Hematopoietic multipotent progenitor cell (in vitro differentiated cells): ENCODE measurements at places on chromosomes 1 and 21. TPM values are rescaled to one million over a fixed set of nuclear protein-coding genes. Genes with fewer than 3 reads are reported as not detected.

Gene C1QC
- total RNA-seq = under 0.01 TPM

Gene LAX1
- 1.3 TPM for total RNA-seq

Gene OR2L3
- total RNA-seq = 1.6 TPM

Gene CRYZ
- total RNA-seq = 14.0 TPM

Gene HAPLN2
- under 0.01 TPM for total RNA-seq

Gene B4GALT3
- total RNA-seq = 28.5 TPM

Gene GRIK3
- total RNA-seq = under 0.01 TPM

Gene OR10J1
- total RNA-seq = under 0.01 TPM

- DNase-seq = no peak
These were observed 108.3 kb downstream of the HIVEP3 start for GRCh38 chr1:41810446-41810845.

GRCh38 chr21:37337831-37338230 is 28.7 kb upstream of the DYRK1A start:
- DNase-seq = no peak

GRCh38 chr1:86138746-86139145 is 17.8 kb downstream of the COL24A1 start:
- DNase-seq = no peak

- no peak for DNase-seq
These were observed 124.0 kb downstream of the CNIH3 start for GRCh38 chr1:224739997-224740684.

DNA sequence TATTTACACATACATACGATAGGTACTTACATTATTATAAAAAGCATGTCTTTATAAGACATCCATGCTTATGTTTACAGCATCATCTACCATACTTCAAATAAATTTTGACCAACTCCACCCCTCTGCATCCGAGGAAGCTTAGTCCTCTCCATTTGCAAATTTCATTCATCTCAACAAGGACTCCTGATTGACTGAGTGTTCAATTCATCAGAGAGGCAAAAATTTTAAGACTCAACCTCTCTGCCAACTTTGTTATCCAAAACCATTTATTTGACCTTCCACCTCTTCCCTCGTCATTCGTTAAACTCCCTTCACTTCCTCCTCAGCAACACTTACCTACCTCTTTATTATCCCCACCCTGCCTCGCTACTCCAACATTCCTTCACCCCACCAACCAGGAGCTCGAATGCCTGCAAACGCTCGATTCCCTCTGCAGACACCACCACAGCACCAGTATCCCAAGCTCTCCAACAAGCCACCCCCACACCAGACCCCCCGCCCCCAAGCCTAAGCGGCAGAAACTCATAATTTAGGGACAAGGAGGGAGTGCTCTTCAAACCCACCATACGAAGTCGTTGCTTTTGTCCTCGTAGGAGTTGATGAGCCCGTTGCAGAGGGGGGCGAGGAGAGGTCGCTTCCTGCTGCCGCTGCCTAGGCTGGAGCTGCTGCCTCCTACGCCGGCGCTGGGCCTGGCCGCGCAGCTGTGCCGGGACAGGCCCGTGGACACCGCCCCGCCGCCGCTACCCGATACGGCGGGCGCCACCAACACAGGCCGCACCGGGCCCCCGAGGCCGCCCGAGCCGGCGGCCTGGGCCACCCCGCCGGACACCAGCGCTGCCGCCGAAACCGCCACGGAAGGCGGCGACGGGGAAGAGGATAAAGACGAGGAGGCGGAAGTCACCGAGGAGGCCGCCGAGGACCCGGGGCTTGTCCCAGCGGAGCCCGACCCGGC is 803 bp downstream of the COP1 start:
- DNase-seq = peak; percentile 36

- no peak for DNase-seq
These were observed 5.8 kb upstream of the CD46 start for GRCh38 chr1:207745839-207746767.

GRCh38 chr1:53705446-53706096 is 33.4 kb downstream of the GLIS1 start:
- no peak for DNase-seq

DNA sequence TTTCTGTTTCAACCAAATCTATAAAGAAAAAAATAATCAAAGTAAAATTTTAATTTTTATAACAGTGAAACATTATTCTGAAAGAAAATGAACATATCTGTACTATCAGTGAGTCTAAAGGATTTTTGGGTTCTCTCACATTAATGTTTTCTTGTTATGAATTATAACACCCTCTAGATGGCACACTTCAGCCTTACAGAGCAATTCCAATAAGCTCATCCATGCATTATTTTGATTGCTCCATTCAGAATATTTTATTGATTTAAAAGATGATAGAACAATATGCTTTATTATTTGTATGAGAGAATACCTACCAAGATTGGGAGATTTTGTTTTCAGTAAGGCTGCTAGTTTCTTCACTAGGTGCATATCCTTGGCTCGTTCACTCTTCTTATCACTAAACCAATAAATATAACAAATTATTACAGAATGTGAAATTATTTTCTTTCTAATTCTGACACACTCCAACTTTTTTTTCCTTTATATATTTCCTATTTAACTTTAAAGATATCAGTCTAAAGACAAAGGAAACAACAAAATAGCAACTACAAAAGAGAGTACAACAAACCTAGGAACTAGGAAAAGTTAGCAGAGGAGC is 82.4 kb downstream of the RAB3GAP2 start:
- DNase-seq = peak; percentile 10

DNA sequence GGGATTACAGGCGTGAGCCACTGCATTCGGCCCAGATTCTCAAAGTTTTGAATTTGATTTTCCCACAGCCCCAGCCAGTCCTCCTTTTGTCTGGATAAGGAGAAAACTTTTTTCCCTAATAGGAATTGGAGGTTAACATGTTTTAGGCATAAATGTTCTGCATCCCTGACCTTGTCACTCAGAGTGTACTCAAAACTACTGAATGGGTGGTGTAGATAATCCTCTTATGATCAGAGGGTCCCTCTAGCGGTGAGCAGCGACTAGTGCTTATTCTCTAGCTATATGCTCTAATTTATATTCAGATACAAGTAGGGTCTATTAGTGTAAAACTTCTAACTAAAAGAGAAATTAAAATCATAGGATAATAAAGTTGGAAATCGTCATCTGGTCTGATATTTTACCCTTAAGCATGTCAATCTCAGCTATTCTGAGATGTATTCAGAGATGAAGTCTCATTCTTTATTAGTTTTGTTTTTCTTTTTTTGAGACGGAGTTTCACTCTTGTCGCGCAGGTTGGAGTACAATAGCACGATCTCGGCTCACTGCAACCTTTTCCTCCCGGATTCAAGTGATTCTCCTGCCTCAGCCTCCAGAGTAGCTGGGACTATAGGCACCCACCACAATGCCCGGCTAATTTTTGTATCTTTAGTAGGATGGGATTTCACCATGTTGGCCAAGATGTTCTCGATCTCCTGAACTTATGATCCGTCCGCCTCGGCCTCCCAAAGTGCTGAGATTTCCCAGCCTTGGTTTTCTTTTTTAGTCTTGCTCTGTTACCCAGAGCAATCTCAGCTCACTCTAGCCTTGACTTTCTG is 2.7 kb upstream of the PSMD4 start:
- peak; percentile 87 for DNase-seq

GRCh38 chr1:51168266-51168845 is 66.3 kb downstream of the C1orf185 start:
- no peak for DNase-seq

DNA sequence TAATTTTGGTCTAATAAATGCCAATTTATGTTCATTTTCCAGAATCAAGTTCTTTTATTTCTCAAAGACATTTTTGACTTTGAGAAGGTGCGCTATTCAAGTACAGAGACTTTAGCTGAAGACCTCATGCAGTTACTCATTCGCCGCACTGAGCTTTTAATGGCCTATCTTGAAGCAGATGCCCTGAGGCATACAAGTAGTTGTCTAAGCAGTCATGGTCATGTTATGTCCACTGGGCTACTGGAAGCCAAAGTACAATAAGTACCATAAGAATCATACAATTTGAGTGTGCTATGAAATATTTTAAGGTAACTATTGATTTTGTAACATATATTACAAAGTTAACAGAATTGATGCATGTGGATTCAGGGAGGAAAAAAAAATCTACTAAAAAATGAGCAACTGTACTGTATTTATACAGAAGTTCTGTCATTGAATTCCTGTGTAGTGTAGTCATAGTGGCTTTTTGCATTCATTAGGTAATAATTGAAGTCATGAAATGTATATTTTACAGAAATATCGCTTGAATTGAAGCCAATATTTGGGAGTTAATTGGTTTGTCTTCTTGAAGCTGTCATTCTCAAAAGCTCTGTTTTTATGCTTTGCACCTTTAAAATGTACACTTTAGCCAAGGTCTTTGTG is 13.5 kb upstream of the NEXN start:
- DNase-seq = no peak

DNA sequence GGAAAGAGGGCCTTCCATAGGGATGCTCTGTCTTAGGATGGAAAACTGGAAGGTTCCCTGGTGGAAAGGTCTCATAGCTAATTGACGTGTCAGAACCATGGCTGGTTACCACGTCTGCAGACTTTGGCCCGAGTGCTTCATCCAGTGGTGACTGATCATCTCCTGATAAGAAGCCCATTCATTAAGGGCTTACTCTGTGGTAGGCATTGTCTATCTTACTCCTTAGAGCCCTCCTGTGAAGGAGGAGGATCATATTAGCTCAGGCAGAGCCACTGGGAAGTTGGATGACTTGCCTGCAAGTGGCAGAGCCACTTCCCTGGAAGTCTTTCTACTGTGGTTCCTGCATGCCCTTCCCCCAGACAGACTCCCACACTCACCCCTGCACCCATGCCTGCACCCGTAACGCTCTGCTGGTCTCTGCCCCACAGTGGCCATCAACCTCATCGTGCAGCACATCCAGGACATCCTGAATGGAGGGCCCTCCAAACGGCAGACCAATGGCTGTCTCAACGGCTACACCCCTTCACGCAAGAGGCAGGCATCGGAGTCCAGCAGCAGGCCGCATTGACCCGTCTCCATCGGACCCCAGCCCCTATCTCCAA is 79.9 kb downstream of the UCK2 start:
- no peak for DNase-seq

DNA sequence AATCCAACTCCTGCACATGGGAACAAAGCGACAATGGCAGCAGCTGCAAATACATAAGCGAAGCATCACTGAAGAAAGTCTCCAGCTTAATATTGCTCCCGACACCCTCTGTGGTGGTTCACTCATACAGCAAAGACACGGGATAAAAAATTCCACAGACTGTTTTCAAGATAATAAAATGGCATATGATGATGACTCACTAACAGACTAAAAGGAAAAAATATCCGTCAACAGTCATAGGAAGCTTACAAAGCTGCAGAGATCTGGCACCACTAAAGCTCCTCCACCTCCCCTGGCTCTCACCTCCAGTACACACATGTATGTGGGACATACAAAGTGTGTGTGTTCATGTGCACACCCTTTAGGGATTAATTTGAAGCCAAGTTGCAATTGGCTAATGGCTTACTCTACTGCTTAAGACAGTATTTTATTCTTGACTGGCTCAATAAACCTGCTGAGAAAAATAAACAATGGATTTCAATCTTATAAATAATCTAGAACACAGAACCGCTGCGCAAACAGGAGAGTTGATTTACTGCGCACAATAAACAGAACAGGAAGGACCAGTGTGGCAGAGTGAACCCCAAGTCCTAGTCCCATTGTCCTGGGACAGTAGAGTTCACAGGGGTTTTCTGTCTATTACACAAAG is 94.4 kb downstream of the SLC45A1 start:
- no peak for DNase-seq

GRCh38 chr1:235617140-235617539 is 32.4 kb downstream of the GNG4 start:
- no peak for DNase-seq

GRCh38 chr1:37851782-37852210 is 7.6 kb downstream of the MTF1 start:
- no peak for DNase-seq

DNA sequence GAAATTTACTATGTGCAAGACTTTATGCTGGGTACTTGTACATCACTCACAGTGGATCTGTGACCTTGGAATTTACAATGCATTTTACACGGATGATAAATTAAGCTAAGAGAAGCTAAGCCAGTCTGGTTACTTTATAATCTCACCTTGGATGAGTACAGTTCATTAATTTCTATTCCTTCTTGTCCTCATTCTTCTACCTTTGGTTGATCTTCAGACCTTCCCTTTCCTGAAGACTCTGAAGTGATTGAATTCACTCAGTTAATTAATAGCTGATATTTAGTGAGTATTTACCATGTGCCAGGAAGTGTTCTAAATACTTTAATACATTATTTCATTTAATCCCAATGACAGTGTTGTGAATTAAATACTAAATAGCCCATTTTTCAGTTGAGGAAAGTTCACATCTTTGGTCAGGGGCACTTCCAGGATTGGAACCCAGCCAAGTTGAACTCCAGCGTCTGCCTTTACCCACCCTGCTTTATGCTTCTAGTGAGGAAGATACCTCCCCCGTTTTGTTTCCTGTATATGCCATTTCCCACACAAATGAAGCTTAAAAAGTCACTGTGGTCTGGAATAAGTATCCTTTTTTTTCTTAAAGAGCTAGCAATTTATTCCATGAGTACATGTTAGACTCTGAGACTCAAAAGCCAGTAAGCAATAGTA is 146.6 kb downstream of the TLR5 start:
- no peak for DNase-seq

DNA sequence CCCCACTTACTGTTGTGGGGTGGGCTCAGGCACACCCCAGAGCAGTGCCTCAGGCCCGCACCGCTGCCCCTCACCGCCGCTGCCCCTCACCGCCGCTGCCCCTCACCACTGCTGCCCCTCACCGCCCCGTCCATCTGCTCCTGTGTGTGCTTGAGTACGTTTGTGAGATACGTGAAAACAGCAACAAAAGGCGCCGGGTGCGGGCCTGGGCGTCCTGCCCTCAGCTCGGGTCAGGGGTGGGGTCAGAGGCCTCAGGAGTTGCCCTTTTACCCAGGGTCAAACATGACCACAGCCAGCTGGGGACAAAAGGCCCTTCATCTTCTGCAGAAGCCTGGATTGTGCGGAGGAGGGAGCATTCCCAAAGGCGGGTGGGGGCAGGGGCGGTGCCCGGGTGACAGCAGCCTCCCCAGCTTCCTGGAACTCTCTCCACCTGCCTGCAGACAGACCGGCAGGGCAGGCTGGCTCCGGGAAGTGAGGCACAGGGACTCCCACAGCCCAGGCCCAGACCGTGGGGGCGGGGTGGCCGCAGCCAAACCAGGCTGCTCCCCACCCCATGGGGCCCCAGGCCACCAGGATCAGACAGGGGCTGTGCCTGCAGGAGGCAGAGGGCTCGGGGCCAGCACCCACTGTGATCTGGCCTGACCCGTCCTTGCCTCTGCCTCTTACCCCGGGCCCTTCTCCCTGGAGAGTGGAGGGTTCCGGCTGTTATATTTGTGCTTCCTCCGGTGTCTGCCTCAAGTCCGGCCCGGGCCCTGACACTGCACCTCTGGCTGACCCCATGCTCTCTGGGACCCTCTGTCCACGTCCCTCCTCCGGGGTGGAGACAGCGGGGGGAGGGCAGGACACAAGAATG is 2.3 kb upstream of the VWA1 start:
- no peak for DNase-seq

DNA sequence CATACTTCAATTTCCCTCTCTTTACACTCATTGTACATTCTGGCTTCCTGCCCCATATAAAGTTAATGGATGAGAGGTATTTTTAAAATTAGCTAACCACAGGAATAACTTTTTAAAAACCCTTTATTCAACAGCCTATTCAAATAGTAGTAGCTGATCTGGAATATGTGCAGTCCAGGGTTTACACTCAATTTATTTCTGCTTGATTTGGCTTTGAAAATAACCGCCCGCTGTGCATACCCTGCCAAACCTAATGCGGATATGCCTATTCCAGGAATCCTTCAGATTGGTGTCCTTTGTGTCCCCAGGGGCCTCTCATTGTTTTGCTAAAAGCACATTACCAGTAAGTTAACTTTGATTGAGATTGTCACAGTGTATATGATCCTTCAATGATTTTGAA is 1686.2 kb downstream of the PLA2G4A start:
- DNase-seq = no peak

GRCh38 chr1:163055531-163055930 is 13.6 kb upstream of the RGS4 start:
- no peak for DNase-seq
